ENCODE measurements at places on chromosomes 5 and 9.
A peak's percentile ranks its signal among the peaks of the same experiment; 100 is the strongest.

GRCh38 chr5:1190837-1191239, 10.6 kb upstream of the SLC6A19 start:
- no peak for DNase-seq

- peak; percentile 54 for DNase-seq
Measured at GRCh38 chr9:124894741-124895170, 32.8 kb downstream of the ARPC5L start.

GRCh38 chr5:149166591-149167100, 25.4 kb downstream of the ABLIM3 start:
- DNase-seq = no peak

GRCh38 chr5:159763562-159763961, 152.7 kb upstream of the ADRA1B start:
- no peak for DNase-seq

DNA sequence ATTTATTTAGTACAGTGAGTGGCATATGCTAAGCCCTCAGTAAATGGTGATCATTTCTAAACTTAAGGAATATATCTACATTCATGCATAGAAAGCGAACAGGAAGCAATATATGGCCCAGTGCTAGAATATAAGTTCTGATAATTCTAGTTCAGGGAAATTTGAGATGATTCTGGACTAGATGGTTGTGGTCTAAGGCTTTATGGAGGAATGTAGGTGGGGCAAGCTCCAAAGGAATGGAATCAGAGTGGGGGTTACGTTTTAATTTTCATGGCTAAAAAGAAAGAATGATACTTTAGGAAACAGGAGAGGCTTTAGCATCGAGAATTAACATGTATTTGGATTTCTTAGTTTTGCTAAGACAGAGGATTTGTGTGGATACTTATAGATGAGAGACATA, 56.1 kb downstream of the MTREX start:
- no peak for DNase-seq

DNA sequence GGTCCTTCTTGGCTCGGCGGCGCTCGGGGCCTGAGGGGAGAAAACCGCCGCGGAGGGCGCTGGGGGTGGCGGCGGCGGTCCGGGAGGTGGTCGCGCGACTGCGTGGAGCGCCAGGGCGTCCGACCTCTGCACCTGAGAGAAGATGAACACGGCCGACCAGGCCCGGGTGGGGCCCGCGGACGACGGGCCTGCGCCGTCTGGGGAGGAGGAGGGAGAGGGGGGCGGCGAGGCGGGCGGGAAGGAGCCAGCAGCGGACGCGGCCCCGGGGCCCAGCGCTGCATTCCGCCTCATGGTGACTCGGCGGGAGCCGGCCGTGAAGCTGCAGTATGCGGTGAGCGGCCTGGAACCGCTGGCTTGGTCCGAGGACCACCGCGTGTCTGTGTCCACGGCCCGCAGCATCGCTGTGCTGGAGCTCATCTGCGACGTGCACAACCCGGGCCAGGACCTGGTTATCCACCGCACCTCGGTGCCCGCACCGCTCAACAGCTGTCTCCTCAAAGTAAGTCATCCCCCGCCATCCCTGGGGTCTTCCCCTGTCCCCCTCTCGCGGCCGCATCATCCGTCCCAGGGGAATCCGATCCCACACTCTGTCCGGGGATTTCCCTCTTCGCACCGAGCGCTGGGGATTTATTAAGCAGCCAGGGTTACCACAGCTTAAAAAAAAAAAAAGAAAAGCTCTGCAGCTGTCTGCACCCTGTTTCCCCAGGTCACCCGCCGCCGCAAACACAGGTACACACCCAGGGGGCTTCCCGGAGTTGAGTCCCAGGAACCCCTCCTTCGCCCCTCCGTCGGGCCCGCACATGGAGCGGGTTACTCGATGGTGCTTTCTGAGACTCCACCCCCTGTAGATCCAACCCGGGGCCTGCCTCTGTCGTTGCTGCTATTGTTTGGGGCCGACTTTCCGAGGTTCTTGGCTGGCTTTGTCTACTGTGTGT, at the start of gene GTF3C4:
Gene GTF3C4 (plus strand): TSS at position 8 of the 935 bp plus-strand sequence. CDS start 135 bp downstream, at position 143.
- no peak for DNase-seq

GRCh38 chr5:124200381-124200780, 546.1 kb downstream of the ZNF608 start:
- no peak for DNase-seq

DNA sequence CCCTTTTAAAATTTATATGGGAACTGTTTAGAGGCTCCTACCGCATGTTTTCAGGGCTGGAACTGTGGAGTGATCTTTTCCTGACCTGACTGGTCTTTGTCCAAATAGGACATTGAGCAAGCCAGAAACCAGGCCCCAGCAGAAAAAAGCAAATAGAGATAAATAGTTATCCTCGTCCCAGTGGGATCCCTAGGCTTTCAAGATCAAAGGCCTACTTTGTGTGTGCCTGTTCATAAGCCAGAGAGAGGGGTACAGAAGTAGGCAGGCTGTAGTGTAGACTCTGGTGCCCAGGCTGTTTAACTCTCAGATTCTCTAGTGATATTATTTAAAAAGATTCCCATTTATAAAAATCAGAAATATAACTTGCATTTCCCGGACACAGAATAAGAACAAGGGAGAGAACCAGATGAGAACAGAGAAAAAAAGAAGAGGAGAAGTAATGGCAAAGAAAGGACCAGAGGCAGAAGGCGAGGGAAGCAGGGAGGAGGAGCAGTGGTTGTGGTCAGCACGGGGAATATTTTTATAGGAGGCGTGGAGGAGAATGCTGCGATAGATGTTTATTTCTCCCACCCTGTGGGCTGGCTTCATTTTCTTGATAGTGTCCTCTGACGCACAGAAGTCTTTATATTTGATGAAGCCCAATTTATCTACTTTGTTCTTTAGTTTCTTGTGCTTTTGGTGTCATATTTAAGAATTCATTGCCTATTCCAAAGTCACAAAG, 101.2 kb downstream of the AOPEP start:
- DNase-seq = no peak

DNA sequence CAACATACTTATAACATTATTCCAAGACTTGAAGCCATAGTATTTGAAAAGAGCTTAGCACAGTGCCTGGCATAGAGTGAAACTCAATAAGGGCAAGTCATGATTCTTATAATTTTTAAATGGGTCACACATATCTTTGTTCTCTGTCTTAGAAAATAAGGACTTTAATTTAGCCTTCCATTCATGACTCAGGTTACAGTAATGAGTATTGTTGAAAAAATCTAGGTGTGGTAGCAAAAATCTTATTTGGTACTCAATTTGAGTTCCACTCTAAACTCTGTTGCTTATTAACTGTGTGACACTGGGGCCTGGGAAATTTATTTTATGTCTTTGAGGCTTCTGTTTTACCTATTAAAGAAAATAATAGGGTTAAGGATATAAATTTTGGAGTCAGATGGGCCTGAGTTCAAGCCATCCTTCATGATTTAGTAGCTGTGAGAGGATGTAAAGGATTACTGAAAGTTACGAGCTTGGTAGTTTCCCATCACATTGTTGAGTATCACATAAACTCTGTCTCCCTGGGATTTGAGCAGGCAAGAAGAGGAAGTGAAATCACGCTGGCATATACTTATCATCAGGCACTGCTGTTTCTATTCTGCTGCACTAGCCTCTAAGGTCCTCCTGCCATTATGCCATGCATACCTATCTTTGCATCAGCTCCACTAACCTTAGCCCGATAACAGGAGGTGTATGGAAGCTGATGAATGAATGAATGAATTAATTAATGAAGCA, 1.5 kb downstream of the SPINK9 start:
- DNase-seq = no peak

GRCh38 chr5:176373100-176373818, 8.0 kb downstream of the ARL10 start:
- DNase-seq = no peak

DNA sequence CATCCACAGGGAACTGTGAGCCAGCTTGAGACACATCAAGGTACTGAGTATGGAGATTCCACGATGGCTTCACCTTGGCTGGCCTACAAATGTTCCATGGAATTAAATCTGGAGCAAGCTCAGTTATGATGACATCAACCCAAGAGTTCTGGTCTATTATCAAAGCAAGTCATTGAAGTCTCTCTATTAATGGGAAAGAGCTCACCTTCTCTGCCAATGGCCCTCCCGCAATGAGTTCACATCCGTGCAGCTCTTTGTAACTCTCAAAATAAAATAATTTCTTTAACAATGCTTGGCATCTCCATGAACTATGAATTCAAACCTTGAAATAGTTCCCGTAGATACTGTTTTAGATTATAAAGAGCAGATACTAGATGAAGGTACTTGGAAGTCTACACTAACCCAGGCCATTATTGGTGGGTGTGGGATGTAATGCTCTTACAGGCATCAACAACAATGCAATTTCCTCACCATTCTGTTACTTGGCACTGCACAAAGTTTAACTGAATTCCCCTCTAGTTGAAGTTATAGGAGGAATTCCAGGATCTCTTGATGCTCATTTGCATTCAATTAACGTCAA, 55.4 kb downstream of the ZNF474 start:
- DNase-seq = no peak

GRCh38 chr5:135386886-135387628, 12.0 kb downstream of the MACROH2A1 start:
- DNase-seq = no peak

DNA sequence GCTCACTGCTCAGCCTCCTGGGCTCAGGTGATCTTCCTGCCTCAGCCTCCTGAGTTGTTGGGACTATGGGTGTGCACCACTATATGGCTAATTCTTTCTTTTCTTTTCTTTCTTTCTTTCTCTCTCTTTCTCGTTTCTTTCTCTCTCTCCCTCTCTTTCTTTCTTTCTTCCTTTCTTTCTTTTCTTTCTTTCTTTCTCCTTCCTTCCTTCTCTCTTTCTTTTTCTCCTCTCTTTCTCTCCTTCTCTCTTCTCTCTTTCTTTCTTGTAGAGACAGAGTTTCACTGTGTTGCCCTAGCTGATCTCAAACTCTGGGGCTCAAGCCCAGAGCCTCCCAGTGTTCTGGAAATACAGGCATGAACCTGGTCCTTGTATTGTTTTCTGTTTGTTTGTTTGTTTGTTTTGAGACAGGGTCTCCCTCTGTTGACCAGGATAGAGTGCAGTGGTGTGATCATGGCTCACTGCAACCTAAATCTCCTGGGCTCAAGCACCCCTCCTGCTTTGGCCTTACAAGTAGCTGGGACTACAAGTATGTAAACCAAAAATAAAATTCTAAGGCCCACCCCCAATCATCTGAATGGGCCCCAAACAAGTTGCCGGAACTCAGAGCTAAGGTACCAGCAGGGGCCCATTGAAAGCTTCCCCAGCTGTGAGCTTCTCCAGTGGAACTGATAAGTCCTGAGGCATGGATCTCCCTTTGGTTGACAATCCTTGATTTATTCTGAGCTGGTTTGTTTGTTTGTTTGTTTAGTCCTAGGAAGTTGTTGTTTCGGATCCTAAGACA, 11.9 kb upstream of the BTF3 start:
- peak; percentile 72 for DNase-seq

GRCh38 chr5:112142769-112143270, 276.3 kb downstream of the EPB41L4A start:
- no peak for DNase-seq

DNA sequence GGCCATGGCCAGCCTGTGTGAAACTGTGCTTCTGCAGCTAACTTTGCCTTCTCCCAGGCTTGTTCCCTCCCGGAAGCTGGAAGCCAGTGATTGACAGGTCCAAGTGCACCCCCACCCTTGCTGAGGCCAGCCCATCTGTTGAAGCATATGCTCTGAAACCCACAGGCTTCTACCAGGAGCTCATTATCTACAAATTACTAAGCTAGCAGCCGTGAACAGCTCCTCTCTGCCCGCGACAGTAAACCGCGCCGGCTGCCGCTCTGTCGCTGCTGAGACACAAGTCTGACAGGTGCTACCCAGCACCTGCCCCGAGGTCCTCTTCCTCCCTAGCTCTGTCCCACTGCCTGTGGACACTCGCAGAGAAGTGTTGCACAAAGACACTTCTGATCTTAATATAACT, 490.9 kb downstream of the GADD45G start:
- DNase-seq = no peak

DNA sequence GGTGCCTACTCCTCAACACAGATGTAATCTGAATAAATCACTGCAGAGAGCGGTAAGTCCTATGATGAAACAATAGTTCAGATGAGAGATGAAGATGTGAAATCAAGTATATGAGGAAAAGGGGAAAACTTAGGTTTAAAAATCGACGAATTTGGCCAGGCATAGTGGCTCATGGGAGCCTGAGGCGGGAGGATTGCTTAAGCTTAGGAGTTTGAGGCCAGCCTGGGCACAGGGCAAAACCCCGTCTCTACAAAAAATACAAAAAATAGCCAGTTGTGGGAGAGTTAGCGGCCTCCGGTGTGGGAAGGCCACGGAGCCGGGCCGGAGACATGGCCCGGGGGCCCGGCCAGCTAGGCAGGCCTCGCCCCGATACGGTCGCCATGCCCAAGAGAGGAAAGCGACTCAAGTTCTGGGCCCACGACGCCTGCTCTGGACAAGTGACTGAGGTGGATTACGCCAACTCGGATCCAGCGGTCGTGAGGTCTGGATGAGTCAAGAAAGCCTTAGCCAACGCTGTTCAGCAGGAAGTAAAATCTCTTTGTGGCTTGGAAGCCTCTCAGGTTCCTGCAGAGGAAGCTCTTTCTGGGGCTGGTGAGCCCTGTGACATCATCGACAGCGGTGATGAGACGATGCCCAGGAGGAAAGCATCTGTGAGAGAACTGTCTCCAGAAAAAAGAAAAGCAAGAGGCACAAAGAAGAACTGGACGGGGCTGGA, 62.8 kb upstream of the SUB1 start:
- DNase-seq = no peak
